ENCODE measurements at places on chromosomes 16 and 17. TPM values are rescaled to one million over a fixed set of nuclear protein-coding genes. Genes with fewer than 3 reads are reported as not detected.

TTYH2 gene
- polyA plus RNA-seq, result 14.6 TPM

TNFRSF13B gene
- not detected for polyA plus RNA-seq

GDPD1 gene
- polyA plus RNA-seq, result 12.5 TPM

GSDMA gene
- polyA plus RNA-seq, result 2.9 TPM

CIITA gene
- 4.4 TPM for polyA plus RNA-seq

NPIPA8 gene
- 1.6 TPM for polyA plus RNA-seq

NGFR gene
- 2.9 TPM for polyA plus RNA-seq

LITAFD gene
- polyA plus RNA-seq, result not detected

NOL3 gene
- 6.4 TPM for polyA plus RNA-seq

CSH1 gene
- not detected for polyA plus RNA-seq

C16orf54 gene
- 0.32 TPM for polyA plus RNA-seq

SALL1 gene
- 126 TPM for polyA plus RNA-seq

KRT17 gene
- 1.1 TPM for polyA plus RNA-seq

ACSM2A gene
- polyA plus RNA-seq, result 88.7 TPM

MMP15 gene
- 12.1 TPM for polyA plus RNA-seq

CES1 gene
- polyA plus RNA-seq, result 1.8 TPM

PRR35 gene
- polyA plus RNA-seq, result 6.6 TPM

MRC2 gene
- polyA plus RNA-seq, result 54.6 TPM

MYH2 gene
- 0.03 TPM for polyA plus RNA-seq

MSLN gene
- 17.1 TPM for polyA plus RNA-seq

CASKIN2 gene
- polyA plus RNA-seq, result 26.6 TPM

SNAI3 gene
- polyA plus RNA-seq, result 0.58 TPM

CSH2 gene
- polyA plus RNA-seq, result 0.20 TPM

NRN1L gene
- polyA plus RNA-seq, result not detected

RGS9 gene
- polyA plus RNA-seq, result 17.7 TPM

DCAF7 gene
- 117 TPM for polyA plus RNA-seq

SOST gene
- 30.9 TPM for polyA plus RNA-seq
